ENCODE measurements at places on chromosomes 5 and 9.

- no peak for DNase-seq
Measured at GRCh38 chr9:72955126-72955455, 2.2 kb upstream of the ALDH1A1 start.

GRCh38 chr5:136856648-136857047 is 491.3 kb upstream of the TRPC7 start:
- DNase-seq: no peak

- DNase-seq: peak; percentile 58
Measured at GRCh38 chr5:177113566-177114424, 19.8 kb upstream of the NSD1 start.

DNA sequence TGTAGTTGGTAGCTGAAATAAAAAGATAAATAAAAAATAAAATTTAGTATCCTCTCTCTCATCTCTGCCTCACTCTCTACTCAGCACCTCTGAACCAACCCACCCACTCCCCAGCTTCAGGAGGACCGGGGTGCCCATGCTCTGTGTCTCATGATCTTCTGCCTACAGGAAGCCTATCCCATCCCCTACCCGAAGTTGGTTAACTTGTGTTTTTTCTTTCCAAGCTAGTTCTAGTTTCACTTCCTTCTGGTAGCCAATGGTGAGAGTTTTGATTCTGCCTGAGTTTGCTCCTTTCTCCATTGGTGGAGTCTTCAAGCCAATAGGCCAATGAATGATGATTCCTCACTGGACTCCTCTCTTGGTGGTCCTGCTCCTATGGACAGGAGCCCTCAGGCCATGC is 32.1 kb downstream of the SNX24 start:
- DNase-seq: no peak

DNA sequence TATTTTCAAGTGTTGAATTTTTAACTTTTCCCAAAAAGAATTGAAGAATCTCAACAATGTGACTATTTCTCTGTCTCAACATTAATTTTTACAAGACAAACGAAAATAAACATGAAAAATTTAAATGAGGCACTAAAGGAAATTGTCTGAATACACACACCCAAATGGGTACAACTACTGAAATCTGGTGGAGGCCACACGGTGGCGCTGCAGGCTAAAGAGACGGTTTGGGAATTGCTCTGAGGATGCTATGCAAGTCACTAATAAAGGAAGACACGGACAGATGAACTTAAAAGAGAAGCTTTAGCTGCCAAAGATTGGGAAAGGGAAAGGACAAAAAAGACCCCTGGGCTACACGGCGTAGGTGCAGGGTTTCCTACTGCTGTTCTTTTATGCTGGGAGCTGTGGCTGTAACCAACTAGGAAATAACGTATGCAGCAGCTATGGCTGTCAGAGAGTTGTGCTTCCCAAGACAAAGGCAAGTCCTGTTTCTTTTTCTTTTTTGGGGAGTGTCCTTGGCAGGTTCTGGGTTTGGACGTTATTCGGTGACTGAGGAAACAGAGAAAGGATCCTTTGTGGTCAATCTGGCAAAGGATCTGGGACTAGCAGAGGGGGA is at the start of gene PCDHB10:
PCDHB10 (plus strand) TSS at position 244 of the 616 bp plus-strand sequence; CDS start at position 444, 200 bp downstream.
- DNase-seq: no peak

- DNase-seq: no peak
Measured at GRCh38 chr9:127085186-127085585, 37.2 kb downstream of the ANGPTL2 start.

GRCh38 chr9:34624475-34625185 is 4.2 kb downstream of the ARID3C start:
- DNase-seq: no peak

GRCh38 chr9:13118313-13118712 is 161.2 kb downstream of the MPDZ start:
- DNase-seq: no peak

DNA sequence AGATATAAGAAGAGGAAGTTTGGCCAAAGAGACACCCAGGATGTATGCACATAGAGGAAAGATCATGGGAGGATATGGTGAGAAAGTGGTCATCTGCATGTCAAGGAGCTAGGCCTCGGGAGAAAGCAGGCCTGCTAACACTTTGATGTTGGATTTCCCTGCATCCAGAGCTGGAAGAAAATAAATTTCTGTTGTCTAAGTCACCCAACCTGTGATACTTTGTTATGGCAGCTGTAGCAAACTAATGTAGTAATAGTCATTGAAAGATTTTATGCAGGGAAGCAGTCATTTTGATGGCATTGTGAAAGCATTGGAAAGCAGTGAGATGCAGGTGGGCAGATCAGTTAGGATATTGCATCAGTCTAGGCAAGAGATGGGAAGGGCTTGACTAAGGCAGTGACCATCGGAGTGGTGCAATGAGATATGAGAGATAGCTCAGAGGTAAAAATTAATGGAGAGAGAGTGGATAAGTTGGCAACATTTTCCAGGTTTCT is 24.5 kb upstream of the FOCAD start:
- no peak for DNase-seq

DNA sequence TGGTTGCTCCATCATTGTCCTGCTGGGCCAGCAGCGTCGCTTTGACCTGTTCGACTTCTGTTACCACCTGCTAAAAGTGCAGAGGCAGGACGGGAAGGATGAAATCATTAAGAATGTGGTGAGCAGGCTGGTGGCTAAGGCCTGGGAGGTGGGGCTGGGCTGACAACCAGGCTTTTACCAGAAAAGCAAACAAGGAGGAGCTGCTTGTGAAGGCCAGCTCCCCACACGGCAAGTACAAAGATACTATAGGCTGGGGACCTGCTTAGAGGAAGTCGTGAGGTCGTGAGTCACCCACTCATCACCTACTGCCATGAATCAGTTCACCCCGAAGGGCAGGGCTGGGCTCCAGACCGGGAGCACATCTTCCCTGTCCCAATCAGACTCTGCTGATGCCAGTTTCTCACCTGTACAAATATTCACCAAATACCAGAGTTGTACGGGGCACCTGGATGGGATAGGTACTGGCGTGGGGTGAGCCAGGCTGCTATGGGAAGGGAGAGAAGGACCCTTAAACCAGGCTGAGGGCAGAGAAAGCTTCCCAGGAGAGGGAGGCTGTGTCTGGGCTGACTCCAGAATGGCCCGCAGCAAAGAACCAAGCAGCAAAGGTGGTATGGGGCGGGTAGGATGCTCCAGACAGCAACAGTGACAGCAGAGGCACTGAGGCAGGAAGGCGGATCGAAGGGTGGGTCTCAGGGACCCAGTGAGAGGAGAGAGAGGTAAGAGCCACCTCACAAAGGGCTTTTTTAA is 69.3 kb upstream of the NIPAL4 start:
- peak; percentile 44 for DNase-seq

GRCh38 chr9:92393686-92394085 is 10.7 kb downstream of the OGN start:
- DNase-seq: no peak

DNA sequence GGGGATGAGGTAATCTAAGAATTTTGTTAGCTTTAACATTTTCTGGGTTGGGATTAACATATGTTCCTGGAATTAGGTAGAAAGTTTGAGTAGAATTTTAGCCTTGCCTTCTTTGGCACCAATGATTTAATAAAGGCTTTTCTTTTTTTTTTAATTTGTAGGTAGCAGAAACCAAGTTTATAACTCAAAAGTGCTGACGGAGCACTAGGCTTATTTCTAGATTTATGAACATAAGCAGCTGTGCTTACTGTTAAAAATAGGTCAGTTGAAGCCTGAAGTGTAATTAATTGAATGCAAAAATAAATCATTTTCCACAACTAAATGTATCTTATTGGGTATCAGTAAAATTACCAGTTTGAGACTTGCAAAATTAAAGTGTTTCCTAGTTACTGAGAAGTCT is 62.4 kb downstream of the TAF11L14 start:
- no peak for DNase-seq

- DNase-seq: no peak
Measured at GRCh38 chr5:76960004-76960625, 7.3 kb downstream of the CRHBP start.

DNA sequence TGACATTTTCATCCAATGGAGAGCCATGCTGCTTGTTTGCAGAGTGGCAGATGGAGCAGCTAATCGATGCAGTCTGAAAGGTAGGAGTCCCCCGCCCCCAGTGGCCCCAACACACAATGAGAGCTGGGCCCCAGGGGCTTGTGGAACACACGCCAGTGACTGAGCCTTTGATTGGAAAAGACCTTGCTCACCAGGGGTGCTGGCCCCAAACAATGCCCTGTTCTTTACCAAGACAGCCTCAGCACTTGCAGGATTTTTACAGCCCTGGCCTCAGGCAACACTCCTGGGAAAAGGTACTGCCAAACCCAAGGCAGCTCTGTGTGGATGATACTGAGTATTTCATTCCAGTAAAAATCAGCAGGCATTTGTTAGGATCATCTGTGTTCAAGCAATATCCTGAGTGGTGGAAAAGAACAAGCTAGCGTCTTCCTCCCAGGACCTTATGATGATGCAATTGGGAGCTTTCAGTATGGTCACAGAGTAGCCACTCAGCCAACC is 276.8 kb upstream of the CLINT1 start:
- no peak for DNase-seq

DNA sequence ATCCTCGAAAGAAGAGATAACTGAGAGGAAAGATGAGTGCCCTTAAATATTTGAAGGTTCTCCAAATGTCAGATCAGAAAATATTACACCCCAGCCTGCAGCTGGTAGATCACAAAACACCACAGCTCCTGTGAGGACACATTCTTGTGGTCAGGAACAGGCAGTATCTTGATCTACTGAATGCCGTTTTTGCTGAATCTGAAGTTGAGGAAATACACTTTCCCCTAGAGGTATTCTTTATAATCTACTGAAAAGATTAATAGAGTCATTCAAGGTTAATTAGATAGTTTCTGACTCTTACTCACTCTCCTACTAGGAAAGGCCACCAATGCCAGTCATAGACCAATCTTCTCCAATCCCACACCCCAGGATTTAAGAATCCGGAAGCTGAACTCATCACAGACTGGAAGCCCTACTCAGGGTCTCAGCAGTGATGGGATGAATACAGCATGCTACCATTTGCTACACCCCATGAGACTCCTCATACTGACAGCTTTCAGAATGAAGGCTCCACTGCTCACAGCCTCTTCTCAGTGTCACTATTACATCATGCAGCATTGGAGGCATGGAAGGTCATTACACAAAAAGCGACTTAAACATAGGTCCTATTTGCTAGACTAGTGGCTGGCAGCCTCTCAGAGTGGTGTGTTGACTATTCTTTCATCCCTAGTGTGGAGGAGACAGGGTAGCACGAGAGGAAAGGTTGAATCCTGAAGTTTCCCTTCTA is 143.9 kb upstream of the SLC1A3 start:
- DNase-seq: no peak

DNA sequence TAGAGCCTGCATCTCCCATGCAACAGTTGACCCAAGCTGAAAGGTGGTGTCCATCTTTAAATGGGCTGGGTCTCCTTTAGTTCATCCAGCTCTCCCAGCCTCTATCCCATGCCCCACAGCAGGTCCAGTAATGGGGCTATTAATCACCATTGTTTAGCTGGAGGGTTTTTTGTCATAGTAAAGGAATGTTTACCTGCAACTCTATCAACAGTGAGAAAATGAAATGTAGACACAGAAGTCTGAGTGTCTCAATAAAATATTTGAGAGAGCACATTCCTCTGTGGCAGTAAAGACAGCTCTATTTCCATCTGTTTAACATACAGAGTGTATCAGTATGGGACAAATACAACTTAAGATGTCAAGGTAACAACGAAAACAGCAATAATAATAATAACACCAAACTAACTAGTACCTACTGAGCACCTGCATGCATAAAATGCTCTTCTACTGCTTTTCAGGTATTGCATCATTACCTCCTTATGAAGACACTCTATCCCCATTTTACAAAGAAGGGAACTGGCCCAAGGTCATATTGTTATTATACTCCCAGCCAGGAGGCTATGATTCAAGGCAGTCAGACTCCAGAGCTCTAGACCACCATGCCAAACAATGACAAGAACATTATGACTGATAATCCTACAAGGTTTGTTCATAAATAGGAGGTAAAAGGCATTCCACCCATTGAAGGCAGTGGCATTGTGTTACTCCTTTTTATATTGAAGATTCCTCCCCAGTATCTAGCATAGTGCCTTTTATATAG is 21.0 kb upstream of the C5orf58 start:
- no peak for DNase-seq

GRCh38 chr9:81656871-81657337 is 32.4 kb downstream of the TLE1 start:
- no peak for DNase-seq

- DNase-seq: no peak
Measured at GRCh38 chr5:160377651-160378050, 7.2 kb upstream of the C1QTNF2 start.

DNA sequence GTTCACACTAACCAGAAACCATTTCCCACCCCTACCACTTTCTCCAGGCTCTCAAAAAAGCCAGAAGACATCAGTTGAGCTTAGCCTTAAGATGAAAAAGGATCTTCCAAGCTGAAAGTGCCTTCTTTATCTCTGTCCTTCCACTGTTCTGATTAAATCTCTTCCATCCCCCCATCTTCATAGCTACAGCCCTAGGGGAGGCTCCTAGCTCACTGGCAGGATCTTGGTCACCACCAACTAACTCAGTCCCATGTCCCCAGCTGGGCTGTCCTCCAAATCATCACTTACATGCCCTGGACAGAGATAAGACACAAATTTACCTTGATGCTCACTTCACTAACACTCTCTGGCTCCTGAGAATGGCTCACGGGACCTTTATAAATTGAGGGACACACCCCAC is 14.3 kb downstream of the LCP2 start:
- DNase-seq: no peak

- no peak for DNase-seq
Measured at GRCh38 chr5:107668154-107669095, 2.3 kb downstream of the EFNA5 start.

DNA sequence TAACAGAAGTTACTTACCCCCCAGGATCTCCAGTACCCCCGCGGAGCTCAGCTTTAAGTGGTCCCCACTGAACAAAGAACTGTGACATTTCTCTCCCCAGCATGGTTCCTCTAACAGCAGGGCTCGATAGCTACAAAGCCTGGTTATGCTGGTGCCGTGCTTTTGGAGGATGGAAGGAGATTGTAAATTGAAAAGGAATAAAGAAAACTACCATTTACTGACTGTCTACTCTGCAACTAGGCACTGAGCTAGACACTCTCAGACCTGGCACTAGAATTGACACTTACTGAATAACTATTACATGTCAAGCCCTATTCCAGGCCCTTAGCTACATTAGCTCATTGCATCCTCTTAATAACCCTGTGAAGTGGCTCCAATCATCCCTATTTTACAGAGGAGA is 145.3 kb downstream of the TTLL11 start:
- no peak for DNase-seq

- DNase-seq: no peak
Measured at GRCh38 chr5:38607396-38607795, 51.0 kb upstream of the LIFR start.

GRCh38 chr9:104068546-104068945 is 25.6 kb upstream of the SMC2 start:
- no peak for DNase-seq

- no peak for DNase-seq
Measured at GRCh38 chr9:75891277-75891741, 836 bp downstream of the PCSK5 start.

- DNase-seq: peak; percentile 54
Measured at GRCh38 chr9:114898741-114899140, 31.6 kb downstream of the TNFSF8 start.

Data from activated T-helper 1 cell treated with anti-CD3 and anti-CD28 coated beads, Interleukin-2, amount 50 U/mL, for 16 hours (primary cell).